ENCODE measurements at places on chromosomes 16 and 17. TPM values are rescaled to one million over a fixed set of nuclear protein-coding genes. Genes with fewer than 3 reads are reported as not detected.
A peak's percentile ranks its signal among the peaks of the same experiment; 100 is the strongest.

DNA sequence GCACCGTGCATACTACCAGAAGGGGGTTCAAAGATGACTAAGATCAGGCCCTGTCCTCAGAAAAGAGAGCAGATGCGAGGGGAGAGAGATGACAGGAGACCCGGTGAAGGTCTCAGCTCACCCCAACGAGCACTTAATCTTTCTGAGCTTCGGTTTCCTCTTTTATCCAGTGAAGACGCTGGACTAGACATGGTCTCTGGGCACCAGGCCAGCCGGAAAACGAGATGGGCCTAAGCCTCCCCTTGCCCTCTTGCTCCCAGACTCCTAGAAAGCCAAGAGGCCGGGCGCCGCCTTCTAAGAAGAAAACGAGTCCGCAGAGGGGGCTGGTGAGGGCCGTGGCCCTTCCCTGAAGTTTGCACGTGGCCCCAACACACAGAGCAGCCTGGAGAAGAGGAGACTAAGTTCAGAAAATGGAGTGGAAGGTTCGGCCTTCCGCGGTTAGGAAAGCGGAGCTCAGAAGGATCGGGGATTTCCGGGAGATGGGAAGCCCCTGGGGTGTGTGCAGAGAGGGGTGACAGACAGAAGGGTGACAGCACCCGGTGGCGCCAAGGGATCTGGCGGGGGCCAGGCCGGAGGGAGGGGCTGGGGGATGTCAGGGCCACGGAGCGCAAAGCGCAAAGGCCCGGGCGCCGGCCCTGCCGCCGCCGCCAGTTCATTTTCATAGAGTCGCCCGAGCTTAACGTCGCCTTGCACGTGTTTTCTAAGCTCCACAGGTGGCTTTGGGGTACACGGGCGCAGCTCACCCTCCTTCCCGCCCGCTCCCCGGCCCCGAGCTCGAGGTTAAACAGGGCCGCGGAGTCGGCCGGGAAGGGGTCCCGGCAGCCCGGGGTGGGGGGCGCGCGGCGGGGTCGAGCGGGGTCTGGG, 42.1 kb upstream of the BHLHA9 start:
- no peak for DNase-seq

GRCh38 chr17:335691-336090, 16.9 kb downstream of the RPH3AL start:
- no peak for DNase-seq

DNA sequence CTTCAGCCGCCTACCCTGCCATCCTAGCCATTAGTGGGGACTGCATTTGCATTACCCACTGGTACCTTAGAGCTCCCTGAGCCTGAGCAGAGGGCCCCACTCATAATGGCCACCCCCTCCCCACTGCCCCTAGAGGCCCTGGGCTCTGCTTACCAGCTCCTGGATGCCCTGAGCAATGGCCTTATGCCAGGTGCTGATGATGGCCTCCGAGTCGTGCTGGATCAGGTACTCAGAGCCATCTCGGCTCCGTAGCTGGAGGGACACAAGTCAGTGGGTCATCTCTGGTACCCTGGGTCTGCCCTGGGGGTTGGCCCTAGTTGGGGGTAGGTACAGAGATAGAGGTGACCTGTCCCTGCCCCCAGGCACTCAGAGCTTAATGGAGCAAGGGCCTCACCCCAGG, 34.9 kb downstream of the ARHGAP27 start:
- DNase-seq: no peak

GRCh38 chr16:25052530-25052929, 37.4 kb upstream of the ARHGAP17 start:
- no peak for DNase-seq

- no peak for DNase-seq
Observed at GRCh38 chr16:19338335-19338734, 52.8 kb downstream of the CLEC19A start.

DNA sequence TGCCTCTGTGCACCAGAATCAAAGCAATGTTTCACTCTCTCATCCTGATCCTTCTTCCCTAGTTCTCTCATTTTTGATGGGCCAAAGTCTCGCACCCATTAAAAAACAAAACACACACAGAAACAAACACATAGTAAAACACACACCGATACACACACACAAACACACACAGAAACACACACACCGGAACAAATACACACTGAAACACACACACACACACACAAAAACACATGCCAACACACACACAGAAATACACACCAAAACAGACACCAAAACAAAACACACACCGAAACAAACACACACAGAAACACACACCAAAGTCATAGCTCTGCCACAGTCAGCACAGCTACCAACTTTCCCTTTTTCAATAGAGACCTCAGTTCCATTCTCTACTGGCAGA, 8.6 kb downstream of the HSPB9 start:
- DNase-seq: no peak

DNA sequence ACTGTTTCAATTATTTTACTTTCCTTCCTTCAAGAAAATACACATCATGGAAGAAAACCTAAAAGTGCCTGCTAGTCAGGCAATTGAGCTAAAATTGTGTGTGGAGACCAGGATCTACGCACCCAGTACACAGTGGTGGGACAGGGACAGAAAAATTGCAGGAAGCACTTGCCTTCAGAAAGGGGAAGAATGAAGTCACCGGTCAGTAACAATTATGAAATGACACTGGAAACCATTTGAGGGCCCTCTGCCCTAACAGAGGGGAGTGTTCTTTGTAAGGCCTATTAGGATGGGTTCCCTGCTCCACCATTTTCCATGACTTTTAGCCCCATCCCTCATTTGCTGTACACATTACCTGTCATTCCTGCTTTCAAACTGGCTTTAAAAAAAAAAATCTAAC, 4.5 kb upstream of the PHAF1 start:
- no peak for DNase-seq

DNA sequence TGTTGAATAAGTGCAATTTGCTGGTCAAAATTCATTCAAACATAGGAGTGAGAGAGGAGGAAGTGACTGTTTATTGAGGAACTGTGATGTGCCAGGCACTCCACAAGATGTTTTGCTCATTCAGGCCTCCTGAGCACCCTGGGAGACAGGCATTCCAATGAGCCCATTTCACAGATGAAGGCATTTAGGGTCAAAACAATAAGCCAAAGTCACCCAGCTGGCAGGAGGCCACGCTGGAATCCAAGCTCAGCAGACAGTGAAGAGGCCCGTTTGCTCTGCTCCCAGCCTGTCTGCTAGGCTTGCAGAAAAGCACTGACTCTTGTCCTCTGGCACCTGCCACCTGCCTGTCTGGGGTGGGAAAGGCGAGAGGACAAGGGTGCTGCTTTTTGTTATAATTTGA, 10.1 kb upstream of the SLC25A39 start:
- no peak for DNase-seq

- DNase-seq: no peak
Observed at GRCh38 chr17:45979137-45979536, 19.9 kb upstream of the STH start.

GRCh38 chr16:26189536-26189935, 497.8 kb downstream of the HS3ST4 start:
- DNase-seq: no peak

DNA sequence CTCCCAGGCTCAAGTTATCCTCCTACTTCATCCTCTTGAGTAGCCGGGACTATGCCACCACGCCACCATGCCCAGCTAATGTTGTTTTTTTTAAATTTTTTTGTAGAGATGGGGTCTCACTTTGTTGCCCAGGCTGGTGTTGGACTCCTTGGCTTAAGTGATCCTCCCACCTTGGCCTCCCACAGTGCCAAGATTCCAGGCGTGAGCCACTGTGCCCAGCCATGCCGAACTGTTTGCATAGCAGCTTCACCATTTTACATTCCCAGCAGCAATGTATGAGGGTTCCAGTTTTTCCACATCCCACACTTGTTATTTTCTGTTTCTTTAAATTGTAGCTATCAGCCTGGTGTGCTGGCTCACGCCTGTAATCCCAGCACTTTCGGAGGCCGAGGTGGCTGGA, 2.2 kb upstream of the CTRB1 start:
- DNase-seq: no peak

GRCh38 chr16:30067584-30067916, 2.0 kb downstream of the ALDOA start:
- no peak for DNase-seq

- DNase-seq: no peak
Observed at GRCh38 chr17:27810902-27811557, 10.7 kb upstream of the NOS2 start.

GRCh38 chr17:77326636-77327035, 185.9 kb downstream of the SEC14L1 start:
- no peak for DNase-seq

DNA sequence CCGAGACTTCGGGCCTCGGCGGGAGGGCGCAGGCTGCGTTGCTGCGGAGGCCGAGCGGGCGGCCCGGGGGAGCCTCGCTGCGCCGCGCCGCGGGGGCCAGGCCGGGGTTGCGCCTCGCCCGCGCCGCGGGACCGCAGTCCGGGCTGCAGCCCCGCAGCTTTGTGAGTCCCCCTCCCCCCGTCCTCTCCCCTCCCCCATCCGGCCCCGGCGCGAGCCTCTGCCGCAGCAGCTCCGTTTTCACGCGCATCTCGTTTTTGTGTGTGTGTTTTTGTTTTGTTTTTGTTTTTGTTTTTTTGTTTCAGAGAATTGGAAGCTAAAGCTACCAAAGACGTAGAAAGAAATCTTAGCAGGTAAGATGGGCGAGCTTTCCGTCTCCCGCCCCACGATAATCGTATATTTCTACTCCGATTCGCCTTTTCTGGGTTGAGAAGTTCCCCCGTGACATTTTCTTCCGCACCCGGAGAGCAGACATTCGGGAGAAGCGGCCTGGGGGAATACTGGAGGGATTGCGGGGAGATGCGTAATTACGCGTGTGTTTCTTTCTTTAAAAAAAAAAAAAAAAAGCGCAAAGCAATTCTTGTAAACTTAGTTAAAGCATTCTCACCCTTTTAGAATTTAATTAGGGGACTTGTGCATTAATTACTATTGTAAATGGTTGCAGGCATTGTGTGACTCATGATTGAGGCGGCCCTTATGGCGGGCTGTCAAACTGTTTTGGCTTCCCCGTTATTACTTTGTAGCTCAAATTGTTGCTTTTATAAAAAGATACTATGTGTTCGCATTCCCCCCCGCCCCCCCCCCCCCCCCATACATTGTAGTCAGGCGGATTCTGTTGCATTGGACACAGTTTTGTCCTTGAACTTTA, 732 bp downstream of the TNRC6A start:
- no peak for DNase-seq

DNA sequence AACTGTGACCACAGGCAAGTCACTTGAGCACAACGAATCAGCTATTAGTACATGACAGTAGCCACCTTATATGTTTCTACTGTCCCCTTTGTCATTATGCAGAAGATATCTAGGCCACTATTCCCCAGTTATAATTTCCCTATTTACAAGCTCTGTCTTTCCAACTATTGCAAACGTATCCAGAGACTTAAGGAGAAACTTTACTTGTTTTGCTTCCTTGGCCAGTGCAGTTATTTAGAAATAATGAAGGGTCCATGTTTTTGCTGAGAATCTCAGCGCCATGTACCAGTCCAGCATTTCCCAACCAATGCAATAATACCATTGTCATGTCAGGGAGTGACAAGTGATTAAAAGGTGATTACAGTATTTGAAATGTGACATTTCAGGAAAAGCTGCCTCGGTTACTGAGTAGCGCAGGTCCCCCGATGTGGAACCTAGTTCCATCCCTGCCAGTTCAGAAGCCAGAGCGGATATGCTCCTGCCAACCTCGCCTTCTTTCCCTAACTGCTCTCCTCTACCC, 743 bp downstream of the ZNF624 start:
- DNase-seq: no peak

GRCh38 chr17:61686113-61686512, 95.1 kb upstream of the NACA2 start:
- no peak for DNase-seq

DNA sequence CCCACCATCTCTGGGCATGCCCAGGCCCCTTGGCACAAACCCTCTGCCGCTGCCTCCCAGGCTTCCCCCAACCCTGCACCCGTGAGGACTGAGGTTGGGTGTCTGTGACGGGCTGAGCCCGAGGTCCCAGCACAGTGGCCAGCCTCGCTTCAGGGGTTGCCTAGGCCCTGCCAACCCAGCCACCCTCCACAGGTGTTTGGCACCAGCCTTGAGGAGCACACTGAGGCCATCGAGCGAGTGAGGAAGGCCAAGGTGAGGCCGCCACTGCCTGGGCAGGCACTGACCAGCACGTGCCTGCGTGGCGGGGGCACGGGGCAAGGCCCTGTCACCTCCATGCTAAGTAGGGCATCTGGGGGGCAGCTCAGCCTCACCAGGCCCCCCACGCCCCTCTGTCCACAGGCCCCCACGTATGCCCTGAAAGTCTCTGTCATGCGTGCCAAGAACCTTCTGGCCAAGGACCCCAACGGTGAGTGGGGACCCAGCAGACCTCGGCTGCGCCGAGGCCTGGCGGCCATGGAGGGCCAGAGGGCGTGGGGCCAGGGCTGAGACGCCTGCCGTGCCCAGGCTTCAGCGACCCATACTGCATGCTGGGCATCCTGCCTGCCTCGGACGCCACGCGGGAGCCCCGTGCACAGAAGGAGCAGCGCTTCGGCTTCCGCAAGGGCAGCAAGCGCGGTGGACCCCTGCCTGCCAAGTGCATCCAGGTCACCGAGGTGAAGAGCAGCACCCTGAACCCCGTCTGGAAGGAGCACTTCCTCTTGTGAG, 7.5 kb downstream of the BAIAP3 start:
- no peak for DNase-seq

DNA sequence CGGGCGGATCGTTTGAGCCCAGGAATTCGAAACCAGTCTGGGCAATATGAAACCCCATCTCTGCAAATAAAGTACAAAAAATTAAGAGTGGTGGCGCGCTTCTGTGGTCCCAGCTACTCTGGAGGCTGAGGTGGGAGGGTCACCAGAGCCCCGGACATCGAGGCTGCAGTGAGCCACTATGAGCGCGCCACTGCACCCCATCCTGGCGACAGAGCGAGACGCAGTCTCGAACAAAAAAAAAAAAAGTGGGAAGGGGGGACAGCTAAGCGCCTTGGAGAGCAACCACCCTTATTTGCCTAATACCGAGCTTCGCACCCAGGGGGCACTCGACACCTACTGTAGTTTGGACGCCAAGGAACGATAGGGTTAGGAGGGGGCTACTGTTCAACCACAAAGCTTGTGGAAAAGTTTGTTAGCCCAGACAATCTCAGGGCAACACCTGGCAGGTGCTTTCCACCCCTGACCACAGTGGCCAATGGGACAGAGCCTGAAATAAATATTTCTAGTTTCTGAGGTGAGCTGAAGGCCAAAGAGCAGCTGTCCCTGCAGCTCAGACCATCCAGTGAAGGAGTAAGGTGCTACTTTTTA, 847 bp upstream of the PSMC3IP start:
- DNase-seq: peak; percentile 58

GRCh38 chr17:915538-916201, 63.9 kb downstream of the NXN start:
- DNase-seq: peak; percentile 74

The CD300A gene
- total RNA-seq: not detected

The PYY gene
- not detected for total RNA-seq

The ICAM2 gene
- total RNA-seq: not detected

The KRTAP2-3 gene
- 27.5 TPM for total RNA-seq

The MMP2 gene
- 68.2 TPM for total RNA-seq

The G6PC1 gene
- total RNA-seq: not detected

The SLC6A4 gene
- not detected for total RNA-seq

The FNDC8 gene
- total RNA-seq: not detected

The ABHD15 gene
- total RNA-seq: 4.5 TPM

The GPRC5B gene
- total RNA-seq: 3.2 TPM

The PRSS36 gene
- under 0.01 TPM for total RNA-seq

The ACSM2B gene
- total RNA-seq: not detected

The KRTAP1-3 gene
- not detected for total RNA-seq
